ENCODE measurements at places on chromosomes 12 and 14.
A peak's percentile ranks its signal among the peaks of the same experiment; 100 is the strongest.

DNA sequence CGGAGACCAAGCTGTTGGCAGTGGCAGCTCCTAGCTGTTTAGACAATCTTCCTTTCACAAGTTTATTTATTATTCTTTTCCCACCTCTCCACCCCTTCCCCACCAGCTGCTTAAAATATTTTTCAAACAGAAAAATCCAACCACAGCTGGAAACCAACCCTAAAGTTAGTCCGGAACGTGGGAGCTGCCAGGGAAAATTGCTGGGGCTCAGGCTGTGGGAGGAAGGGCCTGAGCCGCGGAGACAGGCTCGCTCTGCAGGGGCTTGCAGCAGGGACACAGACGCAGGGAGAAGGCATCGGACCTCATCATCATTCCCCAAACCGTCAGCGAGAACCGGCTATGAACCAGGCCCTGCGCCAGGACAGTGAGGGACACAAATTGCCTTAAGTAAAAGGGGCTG is 16.1 kb upstream of the TMEM106C start:
- DNase-seq = no peak

- no peak for DNase-seq
Measured at GRCh38 chr12:67352682-67353081, 83.5 kb downstream of the CAND1 start.

GRCh38 chr14:96089401-96089800 is 50.2 kb downstream of the C14orf132 start:
- DNase-seq = no peak

GRCh38 chr14:77844802-77845201 is 44.9 kb downstream of the ADCK1 start:
- DNase-seq = no peak

GRCh38 chr12:116263844-116264243 is 13.6 kb downstream of the MED13L start:
- no peak for DNase-seq

DNA sequence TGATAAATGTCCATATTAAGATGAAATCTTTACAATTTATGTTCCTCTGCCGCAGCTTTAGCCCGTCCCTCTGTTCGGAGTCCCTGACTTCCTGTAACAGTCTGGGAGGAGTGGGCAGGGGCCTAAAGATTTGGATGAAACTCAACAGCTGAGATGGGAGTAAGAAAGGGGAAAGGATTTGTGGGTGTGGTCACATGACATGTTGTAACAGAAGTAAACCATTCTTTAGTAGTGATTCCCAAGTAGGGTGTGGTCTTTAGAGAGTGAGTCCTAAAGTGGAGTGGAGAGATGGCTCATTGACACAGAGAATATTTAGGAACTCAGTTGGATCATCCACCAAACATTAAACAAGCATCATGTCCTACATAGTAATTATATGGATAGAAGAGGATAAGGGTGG is 12.9 kb downstream of the TMEM117 start:
- no peak for DNase-seq

GRCh38 chr14:68977718-68978171 is 1.4 kb downstream of the ACTN1 start:
- peak; percentile 87 for DNase-seq

DNA sequence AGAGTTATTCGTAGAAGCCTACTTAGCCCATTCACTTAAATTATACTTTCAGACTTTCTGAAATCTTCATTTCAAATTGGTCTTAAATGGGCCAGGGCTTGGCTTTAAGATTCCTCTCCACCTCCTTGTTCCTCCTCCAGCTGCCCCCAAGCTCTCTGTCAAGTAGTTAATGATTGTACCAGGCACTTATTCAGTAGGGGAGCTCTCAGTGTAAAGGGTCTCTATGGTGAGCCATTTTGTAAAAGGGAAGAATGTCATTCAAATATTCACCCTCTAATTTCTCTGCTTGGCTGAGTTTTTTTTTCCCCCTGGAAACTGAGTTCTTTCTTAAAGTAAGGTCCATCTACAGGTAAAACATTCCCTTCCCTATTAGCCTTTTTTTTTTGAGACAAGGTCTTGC is 96.6 kb downstream of the SUDS3 start:
- no peak for DNase-seq

Measured in ureter (tissue), 1 donor.